ENCODE measurements at places on chromosomes 11 and 22. TPM values are rescaled to one million over a fixed set of nuclear protein-coding genes. Genes with fewer than 3 reads are reported as not detected.

DNA sequence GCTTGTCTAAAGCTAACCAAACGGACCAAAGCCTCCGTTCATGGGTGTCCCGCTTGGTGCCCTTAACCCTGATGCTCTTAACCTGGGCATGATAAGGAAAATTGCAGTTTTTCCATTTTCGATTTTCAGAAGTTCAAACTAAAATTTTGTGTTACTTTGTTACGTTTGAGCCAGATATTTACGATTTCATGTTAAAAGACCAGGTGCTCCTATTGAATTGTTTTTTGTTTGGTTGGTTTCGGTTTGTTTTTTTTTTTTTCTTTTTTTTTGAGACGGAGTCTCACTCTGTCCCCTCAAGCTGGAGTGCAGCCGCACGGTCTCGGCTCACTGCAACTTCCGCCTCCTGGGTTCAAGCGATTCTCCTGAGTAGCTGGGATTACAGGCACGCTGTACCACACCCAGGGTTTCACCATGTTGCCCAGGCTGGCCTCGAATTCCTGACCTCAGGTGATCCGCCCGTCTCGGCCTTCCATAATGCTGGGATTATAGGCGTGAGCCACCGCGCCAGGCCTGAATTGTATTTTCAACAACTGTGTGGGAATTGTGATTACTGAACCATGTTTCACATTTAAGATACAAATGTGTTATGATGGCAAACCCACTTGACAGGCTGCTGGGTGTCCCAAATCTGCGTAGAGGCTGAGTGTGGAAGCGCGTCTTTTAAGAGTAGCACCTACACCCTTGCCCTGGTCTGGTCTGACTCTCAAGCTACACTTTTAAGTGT is 864 bp upstream of the USP28 start:
- H3K27me3 ChIP-seq = no peaks in the 10 kb centered on the region
- H3K4me1 ChIP-seq = peaks cover 8% of the 10 kb centered on the region
- no peaks in the 10 kb centered on the region for H3K36me3 ChIP-seq
- no peak overlapping the region for H3K4me3 ChIP-seq
- H3K27ac ChIP-seq = peak overlapping the region; percentile 91
- DNase-seq = peak; percentile 15

DNA sequence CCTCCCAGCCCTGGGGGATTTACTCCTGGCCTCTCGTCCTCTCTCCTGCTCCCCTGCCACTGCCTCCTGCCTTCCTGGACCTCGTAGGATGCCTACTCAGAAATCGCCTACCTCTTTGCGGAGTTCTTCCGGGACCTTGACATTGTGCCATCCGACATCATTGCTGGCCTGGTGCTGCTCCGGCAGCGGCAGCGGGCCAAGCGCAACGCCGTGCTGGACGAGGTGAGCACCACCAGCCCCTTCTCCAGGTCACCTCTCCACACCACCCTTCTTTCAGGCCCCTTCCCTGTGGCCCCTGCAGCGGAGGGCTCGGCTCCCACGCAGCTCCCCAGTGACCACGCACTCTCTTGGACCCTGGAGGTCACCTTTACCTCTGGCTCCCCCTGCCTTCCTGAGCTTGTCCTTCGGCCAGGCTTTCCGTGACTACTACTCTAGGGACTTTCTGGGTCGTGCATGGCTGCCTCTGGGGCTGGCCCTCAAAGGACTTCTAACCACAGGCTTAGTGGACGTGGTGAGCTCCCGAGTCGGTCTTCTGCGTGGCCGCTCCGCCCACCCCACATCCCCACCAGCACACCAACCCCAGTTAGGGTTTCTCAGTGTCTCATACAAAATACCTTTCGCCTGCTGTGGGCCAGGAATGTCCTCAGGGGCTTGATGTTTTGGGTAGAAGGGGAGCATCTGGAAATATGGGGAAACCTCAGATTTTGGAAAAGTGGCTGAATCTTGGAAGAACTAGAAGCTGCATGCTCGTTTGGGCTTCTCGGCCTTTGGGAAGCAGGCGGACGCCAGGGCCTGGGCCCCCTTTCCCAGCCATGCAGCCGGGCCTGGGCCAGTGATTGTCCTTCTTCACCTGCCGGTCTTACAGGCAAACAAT is 24.1 kb upstream of the MYRF start:
- no peak overlapping the region for H3K27ac ChIP-seq
- no peaks in the 10 kb centered on the region for H3K36me3 ChIP-seq
- no peak for DNase-seq

GRCh38 chr11:118657238-118657637 is 22.2 kb downstream of the TREH start:
- no peak overlapping the region for H3K4me3 ChIP-seq
- no peak for DNase-seq
- H3K27ac ChIP-seq = no peak overlapping the region
- peaks cover 24% of the 10 kb centered on the region for H3K36me3 ChIP-seq
- H3K4me1 ChIP-seq = no peaks in the 10 kb centered on the region

GRCh38 chr11:10498426-10499250 is 42.3 kb downstream of the RNF141 start:
- H3K27me3 ChIP-seq = no peaks in the 10 kb centered on the region
- H3K27ac ChIP-seq = no peak overlapping the region
- no peak overlapping the region for H3K4me3 ChIP-seq
- H3K4me1 ChIP-seq = no peaks in the 10 kb centered on the region

The OR51B6 gene
- total RNA-seq = not detected
